ENCODE measurements at places on chromosomes 5 and 9. TPM values are rescaled to one million over a fixed set of nuclear protein-coding genes. Genes with fewer than 3 reads are reported as not detected.

The OBP2B gene
- not detected for total RNA-seq

The SLC2A6 gene
- 42.1 TPM for total RNA-seq

The PFN3 gene
- not detected for total RNA-seq

The NR5A1 gene
- not detected for total RNA-seq

The SLCO4C1 gene
- total RNA-seq = 0.14 TPM

The UGT3A1 gene
- total RNA-seq = not detected

The ANKRD31 gene
- total RNA-seq = 0.05 TPM

The IL3 gene
- total RNA-seq = not detected

The CDH6 gene
- total RNA-seq = 0.56 TPM

The SPACA9 gene
- total RNA-seq = 1.4 TPM

The SPINK6 gene
- not detected for total RNA-seq

The FBN2 gene
- total RNA-seq = 0.79 TPM

GRCh38 chr5:14187660-14188059, 44.5 kb downstream of the TRIO start:
- peak; percentile 90 for DNase-seq

DNA sequence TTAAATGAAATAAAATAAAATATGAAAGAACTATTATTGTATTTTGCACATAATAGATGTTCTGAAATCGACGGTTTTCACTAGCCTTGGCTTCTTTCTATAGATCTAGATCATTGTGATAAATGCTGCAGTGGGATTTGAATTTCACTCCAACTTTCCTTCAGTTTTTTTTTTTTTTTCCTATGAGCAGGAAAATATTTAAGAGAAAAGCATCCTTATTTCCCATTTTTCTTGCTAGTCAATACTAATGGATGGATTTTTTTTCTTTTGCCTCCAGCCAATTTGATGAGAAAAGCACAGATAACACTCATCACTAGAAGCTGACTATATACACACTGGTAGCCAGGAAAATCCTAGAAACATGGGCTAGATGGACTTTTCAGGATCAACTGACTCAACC, 249.0 kb downstream of the NFIB start:
- no peak for DNase-seq

GRCh38 chr5:4058899-4059298, 463.3 kb downstream of the IRX1 start:
- no peak for DNase-seq

GRCh38 chr5:27830546-27830945, 792.2 kb upstream of the CDH9 start:
- no peak for DNase-seq

GRCh38 chr9:130114741-130115140, 57.5 kb upstream of the NCS1 start:
- no peak for DNase-seq

GRCh38 chr9:104915049-104915448, 12.9 kb downstream of the ABCA1 start:
- no peak for DNase-seq

DNA sequence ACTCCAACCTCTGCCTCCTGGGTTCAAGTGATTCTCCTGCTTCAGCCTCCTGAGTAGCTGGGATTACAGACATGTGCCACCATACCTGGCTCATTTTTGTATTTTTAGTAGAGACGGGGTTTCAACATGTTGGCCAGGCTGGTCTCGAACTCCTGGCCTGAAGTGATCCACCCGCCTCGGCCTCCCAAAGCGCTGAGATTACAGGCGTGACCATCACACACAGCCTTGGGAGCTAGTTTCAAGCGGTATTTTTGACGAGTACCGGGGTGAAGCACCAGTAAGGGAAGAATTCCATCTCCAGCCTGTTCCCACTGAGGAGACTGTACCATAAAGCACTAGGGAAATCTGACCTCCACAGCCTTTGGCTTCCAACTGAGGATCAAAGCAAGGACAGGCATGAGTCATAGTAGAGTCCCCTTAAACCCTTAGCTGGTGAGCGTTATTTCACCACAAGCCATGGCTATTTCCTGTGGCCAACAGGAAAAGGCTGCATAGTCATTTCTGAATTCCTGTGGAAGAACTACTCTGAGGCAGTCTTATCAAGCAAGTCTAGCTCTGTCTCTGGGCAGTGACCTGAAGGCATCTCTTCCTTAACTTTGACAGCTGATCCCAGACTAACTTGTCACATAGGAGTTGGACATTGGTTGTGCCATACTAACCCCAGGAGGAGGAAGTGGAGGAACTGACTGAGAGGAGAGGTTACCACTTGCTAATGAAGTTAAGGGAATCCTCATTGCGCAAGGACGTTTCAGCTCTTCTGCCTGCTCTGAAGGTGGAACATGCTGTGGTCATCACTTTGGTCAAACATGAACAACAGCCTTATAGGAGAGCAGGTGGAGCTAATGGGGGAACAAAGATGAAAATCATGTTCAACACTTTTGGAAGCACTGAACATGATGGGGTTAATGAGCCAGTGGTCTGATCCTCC, 85.8 kb upstream of the DMRT1 start:
- peak; percentile 92 for DNase-seq

DNA sequence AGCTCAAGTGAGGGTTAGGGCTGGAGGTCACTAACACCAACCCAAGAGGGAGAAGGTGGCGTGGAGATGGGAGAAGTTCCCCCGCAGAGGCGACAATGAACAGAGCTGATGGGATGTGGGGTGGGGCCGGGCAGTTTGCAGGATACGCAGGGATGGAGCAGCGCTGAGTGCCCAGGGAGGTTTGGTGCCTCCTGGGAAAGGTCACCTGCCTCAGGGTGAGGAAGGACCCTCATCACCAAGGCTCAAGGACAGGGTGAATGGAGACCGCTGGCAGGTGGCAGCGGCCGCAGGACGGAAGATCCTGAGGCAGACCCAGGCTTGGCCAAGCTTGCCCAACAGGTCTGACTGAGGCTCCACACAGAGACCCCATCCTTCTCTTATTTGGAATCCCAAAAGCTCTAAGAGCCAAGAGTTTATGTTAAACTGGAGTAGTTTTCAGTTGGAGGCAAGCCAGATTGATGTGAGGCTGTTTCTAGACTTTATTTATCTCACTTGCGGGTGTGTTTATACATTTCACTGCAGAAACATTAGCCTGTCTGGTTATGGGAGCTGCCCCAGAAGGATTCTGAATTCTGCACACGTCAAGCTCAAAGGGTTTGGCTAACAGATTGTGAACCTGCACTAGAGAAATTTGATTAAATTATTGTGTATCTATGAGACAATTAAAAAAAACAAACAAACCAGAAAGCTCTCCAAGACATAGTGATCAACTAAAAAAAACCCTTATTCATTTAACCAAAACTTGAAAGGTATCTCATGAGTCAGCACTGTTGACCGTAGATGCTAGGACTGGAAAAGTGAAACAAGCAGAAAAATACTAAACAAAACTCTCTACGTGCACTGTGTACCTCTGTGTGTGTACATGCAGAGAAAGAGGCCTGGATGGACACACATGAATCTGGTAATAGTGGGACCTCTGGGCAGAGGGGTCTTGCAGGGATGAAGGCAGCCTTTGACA, 146.2 kb upstream of the PHYKPL start:
- no peak for DNase-seq

GRCh38 chr9:23820451-23821374, 5.3 kb downstream of the ELAVL2 start:
- no peak for DNase-seq

DNA sequence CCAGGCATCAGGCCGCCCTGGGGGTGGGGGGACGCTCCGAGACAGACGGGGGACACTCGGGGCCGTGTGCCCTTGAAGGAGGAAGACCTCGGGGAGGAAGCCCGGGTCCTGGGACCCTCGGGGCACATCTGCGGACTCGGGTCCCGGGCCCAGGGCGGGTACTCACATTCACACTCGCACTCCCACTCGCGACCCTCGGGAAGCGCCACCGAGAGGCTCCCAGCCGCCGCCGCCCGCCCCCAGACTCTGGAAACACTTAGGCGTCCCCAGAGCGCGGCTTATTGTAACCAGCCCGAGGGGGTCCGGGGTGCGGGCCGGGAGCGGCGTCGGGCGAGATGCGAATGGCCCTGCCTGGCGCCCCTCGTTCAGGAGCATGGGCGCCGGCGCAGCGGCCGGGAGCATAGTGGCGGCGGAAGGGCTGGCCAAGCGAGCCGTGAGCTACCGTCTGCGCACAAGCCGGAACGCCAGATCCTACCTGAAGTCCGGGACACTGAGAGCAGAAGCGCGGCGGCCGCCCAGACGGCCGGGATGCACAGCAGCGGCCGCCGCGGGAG, 559 bp downstream of the ROR2 start:
- peak; percentile 3 for DNase-seq

GRCh38 chr9:98924946-98925820, 18.5 kb upstream of the COL15A1 start:
- DNase-seq = no peak

DNA sequence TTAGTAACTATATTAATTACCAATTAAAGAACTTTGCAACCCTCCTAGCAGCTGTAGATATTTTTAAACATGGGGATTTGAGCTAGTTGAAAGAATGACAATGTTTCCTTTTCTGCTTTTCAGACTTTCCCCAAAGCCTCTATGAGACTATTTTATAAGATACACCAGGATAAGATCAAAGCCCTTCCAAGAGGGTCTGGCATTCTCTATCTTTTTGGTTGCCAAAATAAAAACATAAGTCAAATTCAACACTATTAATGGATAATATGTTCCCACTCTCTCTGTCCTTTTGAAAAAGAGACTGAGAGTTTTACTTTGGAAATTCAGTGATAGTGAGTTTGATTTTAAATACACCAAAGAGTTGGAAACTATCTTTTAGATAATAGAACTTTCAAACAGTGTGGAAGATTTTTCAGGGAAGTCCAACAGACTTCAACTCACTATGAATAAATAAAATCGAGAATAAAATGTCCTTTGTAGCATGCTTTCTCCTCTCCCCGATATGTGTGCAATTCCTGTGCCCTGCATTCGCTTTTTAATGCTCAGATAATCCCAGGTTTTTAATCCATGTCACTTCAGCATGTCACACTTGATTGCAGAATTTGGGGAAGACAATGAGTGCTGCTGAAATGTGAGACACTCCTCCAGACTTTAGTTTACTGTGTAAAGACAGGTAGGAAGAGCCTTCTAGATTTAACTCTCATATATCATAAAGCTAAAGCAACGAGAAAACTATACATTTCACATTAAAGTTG, 1095.7 kb upstream of the DMAC1 start:
- DNase-seq = no peak

GRCh38 chr5:170913573-170913972, 51.8 kb downstream of the RANBP17 start:
- no peak for DNase-seq

DNA sequence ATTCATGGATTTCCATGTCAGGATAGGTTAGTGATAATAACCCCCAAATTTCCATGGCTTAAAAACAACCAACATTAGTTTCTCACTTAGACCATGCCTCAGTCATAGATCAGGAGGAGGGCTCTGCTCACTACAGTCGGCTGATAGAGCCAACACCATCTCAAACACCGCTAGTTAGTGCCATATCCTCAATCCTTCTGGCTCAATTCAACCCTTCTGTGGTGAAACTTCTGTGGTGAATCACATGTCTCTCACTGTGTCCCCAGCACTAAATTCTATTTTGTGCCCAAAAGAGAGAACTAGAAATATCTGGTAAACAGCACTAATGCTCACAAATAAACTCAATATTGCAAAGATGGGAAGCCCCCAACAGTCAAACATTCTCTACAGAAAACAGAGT, 21.1 kb downstream of the ECPAS start:
- no peak for DNase-seq

GRCh38 chr9:93942161-93942560, 13.0 kb downstream of the BARX1 start:
- peak; percentile 42 for DNase-seq

DNA sequence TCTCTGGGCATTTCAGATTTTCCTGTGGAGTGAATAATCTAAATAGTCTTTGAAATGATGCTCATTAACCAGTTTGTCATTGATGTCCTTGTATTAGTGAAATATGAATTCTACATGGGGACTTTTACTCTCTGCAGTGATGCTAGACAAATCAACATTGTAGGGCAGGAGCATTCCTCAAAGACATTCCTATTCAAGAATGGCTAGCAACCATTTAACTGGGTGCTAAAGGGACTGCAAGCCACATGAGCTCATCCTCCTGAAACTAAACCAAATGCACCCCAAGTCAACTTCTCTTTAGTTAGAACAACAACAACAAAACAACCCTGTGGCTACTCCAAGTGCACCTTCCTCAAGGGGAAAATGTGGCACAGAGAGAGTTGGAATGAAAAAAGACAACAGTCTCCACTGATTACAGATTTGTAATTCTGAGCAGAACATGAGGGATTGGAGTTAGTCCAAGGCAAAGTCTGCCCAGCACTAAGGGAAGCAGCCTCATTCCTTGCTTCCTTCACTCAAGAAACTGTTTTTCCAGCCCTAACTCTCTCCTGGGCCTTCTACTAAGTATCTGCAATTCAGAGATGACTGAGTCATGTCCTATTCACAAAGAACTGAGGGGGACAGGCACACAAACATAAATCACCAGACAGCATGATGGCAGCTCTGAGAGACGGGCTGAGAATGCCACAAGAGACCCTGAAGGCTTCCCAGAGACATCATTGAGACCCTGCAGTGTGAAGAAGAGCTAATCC, 82.0 kb upstream of the WWC1 start:
- no peak for DNase-seq

DNA sequence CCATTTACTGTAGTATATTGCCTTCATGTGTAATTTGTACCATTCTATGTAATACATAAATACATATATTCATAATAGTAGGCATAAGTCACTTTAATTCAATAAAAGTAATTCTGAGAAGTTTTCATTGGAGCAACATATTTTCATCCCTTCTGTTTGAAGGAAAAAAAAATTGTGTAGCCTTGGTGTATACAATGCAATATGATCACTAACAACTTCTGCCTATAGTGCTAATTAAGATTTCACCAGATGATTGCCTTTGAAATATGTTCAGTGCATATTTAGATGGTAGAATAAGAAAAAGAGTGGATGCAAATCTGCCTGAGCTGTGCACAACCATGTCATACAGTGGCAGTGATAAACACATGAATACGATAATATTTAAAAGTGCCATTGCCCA, 996.8 kb downstream of the EFNA5 start:
- no peak for DNase-seq

DNA sequence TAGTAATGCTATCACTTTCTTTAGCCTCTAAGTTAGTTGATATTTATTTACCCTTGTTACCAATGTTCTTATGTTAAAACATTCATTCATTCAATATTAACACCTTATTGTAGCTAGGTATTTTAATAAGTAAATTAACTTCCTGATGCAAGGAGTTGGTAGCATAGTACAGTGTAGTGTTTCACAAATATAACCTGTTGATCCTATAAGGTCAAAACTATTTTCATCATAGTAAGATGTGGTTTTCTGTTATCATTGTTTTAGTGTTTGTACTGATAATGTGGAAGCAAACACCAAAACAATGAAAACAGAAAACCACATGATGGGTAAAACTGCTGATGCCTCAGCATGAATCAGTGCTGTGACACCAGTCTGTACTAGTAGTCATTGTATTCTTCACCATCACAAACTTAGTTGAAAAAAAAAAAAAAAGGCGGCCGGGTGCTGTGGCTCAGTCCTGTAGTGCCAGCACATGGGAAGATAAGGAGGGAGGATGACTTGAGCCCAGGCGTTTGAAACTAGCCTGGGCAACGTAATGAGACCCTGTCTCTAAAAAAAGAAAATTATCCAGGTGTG, 36.5 kb downstream of the ZCCHC7 start:
- DNase-seq = peak; percentile 17

GRCh38 chr5:15252331-15252730, 247.6 kb upstream of the FBXL7 start:
- no peak for DNase-seq

GRCh38 chr9:100322954-100323536, 29.7 kb downstream of the TEX10 start:
- peak; percentile 64 for DNase-seq

- DNase-seq = peak; percentile 80
Measured at GRCh38 chr5:31825518-31826068, 186.7 kb downstream of the PDZD2 start.

Measured in dermis blood vessel endothelial cell (primary cell).